ENCODE measurements at places on chromosomes 1 and 21. TPM values are rescaled to one million over a fixed set of nuclear protein-coding genes. Genes with fewer than 3 reads are reported as not detected.

GRCh38 chr1:5373281-5373680, 618.9 kb downstream of the NPHP4 start:
- no peak for DNase-seq
- H3K4me1 ChIP-seq, result peaks cover 27% of the 10 kb centered on the region
- peaks cover 26% of the 10 kb centered on the region for H3K36me3 ChIP-seq
- H3K4me3 ChIP-seq, result no peak overlapping the region

- H3K4me1 ChIP-seq, result peaks cover 23% of the 10 kb centered on the region
- H3K27ac ChIP-seq, result no peak overlapping the region
- DNase-seq, result no peak
- H3K27me3 ChIP-seq, result no peaks in the 10 kb centered on the region
- H3K4me3 ChIP-seq, result no peak overlapping the region
Measured at GRCh38 chr1:77776007-77776700, 3.3 kb upstream of the MIGA1 start.

DNA sequence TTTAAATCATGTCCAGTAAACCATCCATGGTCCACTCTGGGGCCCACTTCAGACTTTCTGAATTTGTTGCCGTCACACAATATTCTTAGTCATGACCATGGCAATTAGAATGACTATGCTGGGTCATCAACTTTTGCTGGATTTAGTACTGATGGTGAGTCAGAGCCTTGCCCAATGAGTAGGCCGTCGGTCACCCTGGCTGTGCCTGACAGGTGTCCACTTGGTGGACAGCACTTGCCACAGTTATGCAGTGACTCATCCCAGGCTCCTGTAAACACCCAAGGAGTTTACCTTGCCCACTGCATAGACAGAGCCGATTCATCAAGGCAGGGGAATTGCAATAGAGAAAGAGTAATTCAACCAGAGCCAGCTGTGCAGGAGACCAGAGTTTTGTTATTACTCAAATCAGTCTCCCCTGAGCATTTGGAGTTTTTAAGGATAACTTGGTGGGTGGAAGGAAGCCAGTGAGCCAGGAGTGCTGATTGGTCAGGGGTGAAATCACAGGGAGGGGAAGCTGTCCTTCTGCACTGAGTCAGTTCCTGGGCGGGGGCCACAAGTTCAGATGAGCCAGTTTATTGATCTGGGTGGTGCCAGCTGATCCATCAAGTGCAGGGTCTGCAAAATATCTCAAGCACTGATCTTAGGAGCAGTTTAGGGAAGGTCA, 333.8 kb downstream of the PTPRU start:
- no peak overlapping the region for H3K27ac ChIP-seq
- H3K36me3 ChIP-seq, result no peaks in the 10 kb centered on the region
- peaks cover 2% of the 10 kb centered on the region for H3K4me1 ChIP-seq
- no peak overlapping the region for H3K4me3 ChIP-seq
- no peak for DNase-seq
- no peaks in the 10 kb centered on the region for H3K27me3 ChIP-seq

- DNase-seq, result no peak
- no peaks in the 10 kb centered on the region for H3K27me3 ChIP-seq
- H3K36me3 ChIP-seq, result peaks cover 60% of the 10 kb centered on the region
- H3K27ac ChIP-seq, result peak overlapping the region; percentile 32
Measured at GRCh38 chr1:89637496-89637895, 4.6 kb downstream of the LRRC8C start.

DNA sequence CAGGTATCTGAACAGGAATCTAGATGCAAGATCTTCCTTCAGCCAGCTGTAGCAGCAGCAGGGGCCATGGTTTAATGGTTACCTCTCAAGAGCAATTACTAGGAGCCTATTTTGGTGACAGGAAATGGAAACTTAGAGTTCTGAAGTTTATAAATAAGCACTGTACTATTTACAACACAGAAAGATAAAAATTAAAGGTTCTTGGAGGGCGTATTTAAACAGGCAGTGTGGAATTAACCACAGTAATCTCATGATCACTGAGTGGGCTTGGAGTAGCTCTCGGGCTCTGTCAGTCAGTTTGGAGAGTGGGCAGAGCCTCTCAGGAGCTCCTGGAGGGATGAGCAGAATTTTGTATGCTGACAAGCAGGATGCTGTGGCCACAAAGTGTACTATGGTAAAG, 10.2 kb upstream of the FCRL5 start:
- H3K27ac ChIP-seq, result no peak overlapping the region
- no peak for DNase-seq
- peaks cover 5% of the 10 kb centered on the region for H3K27me3 ChIP-seq
- no peaks in the 10 kb centered on the region for H3K4me1 ChIP-seq

DNA sequence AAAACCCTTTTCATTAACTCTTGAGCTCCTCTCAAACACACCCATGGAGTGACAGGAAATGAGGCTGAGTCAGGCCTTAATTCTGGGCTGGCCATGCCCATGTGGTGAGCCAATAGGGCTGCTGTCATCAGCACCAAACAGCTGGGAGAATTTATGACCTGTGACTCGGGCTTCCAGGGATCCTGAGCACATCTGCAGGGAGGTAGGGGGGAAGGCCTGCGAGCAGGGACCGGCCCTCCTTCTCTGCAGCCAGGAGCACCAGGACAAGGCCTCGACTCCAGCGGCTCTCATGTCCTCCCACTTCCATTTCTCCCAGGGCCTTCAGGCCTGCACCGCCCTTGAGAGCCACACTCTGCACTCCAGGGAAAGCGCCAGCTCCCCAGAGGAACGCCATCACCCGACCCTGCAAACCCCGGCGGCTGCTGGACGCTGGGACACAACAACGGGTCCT, 14.6 kb downstream of the RIPK4 start:
- no peak overlapping the region for H3K27ac ChIP-seq
- no peaks in the 10 kb centered on the region for H3K27me3 ChIP-seq
- H3K4me3 ChIP-seq, result no peak overlapping the region
- H3K4me1 ChIP-seq, result no peaks in the 10 kb centered on the region

GRCh38 chr1:42680921-42681683, 1.1 kb upstream of the YBX1 start:
- peaks cover 40% of the 10 kb centered on the region for H3K4me1 ChIP-seq
- DNase-seq, result no peak
- H3K27ac ChIP-seq, result peak overlapping the region; percentile 96
- no peaks in the 10 kb centered on the region for H3K27me3 ChIP-seq
- peak overlapping the region; percentile 97 for H3K4me3 ChIP-seq
- H3K36me3 ChIP-seq, result peaks cover 33% of the 10 kb centered on the region

DNA sequence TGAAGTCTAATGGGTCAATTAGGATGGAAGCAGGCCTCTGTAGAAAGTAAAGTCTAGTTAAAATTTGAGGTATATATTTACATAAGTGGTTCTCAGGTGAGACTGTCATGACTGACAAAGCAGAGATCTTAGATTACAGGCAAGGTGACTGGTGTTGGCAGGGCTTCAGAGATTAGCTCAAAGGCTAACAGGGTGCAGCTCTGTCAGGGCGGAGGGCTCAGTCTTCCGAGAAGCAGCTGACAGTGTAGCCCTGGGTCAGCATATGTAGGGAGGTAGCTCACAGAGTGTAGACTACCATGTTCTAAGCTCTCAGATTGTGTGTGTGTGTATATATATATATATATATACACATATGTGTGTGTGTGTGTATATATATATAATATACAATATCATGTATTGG, 54.7 kb downstream of the RBM11 start:
- no peaks in the 10 kb centered on the region for H3K4me1 ChIP-seq
- no peak overlapping the region for H3K27ac ChIP-seq
- H3K27me3 ChIP-seq, result peaks cover 29% of the 10 kb centered on the region
- H3K4me3 ChIP-seq, result no peak overlapping the region
- DNase-seq, result no peak

- no peaks in the 10 kb centered on the region for H3K27me3 ChIP-seq
- peaks cover 65% of the 10 kb centered on the region for H3K4me1 ChIP-seq
- H3K4me3 ChIP-seq, result peak overlapping the region; percentile 98
- H3K27ac ChIP-seq, result peak overlapping the region; percentile 96
- peaks cover 46% of the 10 kb centered on the region for H3K36me3 ChIP-seq
Measured at GRCh38 chr1:7960867-7961215, 670 bp upstream of the PARK7 start.

- H3K27ac ChIP-seq, result no peak overlapping the region
- H3K4me1 ChIP-seq, result no peaks in the 10 kb centered on the region
- DNase-seq, result no peak
- H3K36me3 ChIP-seq, result no peaks in the 10 kb centered on the region
- H3K4me3 ChIP-seq, result no peak overlapping the region
Measured at GRCh38 chr21:21076491-21076890, 78.3 kb downstream of the NCAM2 start.

- no peak for DNase-seq
- peaks cover 9% of the 10 kb centered on the region for H3K4me1 ChIP-seq
- peaks cover 84% of the 10 kb centered on the region for H3K27me3 ChIP-seq
- no peak overlapping the region for H3K4me3 ChIP-seq
- peaks cover 4% of the 10 kb centered on the region for H3K36me3 ChIP-seq
Measured at GRCh38 chr1:169426174-169426705, 1.0 kb downstream of the CCDC181 start.

- H3K27ac ChIP-seq, result peak overlapping the region; percentile 97
- DNase-seq, result no peak
- peaks cover 61% of the 10 kb centered on the region for H3K36me3 ChIP-seq
- H3K27me3 ChIP-seq, result no peaks in the 10 kb centered on the region
- H3K4me3 ChIP-seq, result peak overlapping the region; percentile 98
Measured at GRCh38 chr1:155909894-155910293, 1.3 kb downstream of the RIT1 start.

- peaks cover 2% of the 10 kb centered on the region for H3K4me1 ChIP-seq
- no peak overlapping the region for H3K4me3 ChIP-seq
- no peaks in the 10 kb centered on the region for H3K27me3 ChIP-seq
- no peaks in the 10 kb centered on the region for H3K36me3 ChIP-seq
- H3K27ac ChIP-seq, result no peak overlapping the region
Measured at GRCh38 chr1:109610609-109611307, 8.7 kb downstream of the GNAT2 start.

- H3K27ac ChIP-seq, result no peak overlapping the region
- H3K4me1 ChIP-seq, result no peaks in the 10 kb centered on the region
- H3K36me3 ChIP-seq, result no peaks in the 10 kb centered on the region
- H3K27me3 ChIP-seq, result no peaks in the 10 kb centered on the region
- no peak for DNase-seq
Measured at GRCh38 chr1:71448444-71448843, 367.6 kb upstream of the ZRANB2 start.

DNA sequence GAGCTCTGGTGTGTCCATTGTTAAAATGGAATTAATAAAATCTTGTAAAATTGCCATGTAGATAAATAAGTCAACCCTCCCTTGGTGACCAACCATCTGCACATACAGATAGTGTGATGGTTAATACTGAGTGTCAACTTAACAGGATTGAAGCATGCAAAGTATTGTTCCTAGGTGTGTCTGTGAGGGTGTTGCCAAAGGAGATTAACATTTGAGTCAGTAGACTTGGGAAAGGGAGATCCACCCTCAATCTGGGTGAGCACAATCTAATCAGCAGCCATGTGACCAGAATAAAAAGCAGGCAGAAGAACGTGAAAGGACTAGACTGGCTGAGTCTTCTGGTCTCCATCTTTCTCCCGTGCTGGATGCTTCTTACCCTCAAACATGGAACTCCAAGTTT, 174.8 kb downstream of the LTN1 start:
- no peak overlapping the region for H3K4me3 ChIP-seq
- H3K27me3 ChIP-seq, result no peaks in the 10 kb centered on the region
- no peak for DNase-seq

DNA sequence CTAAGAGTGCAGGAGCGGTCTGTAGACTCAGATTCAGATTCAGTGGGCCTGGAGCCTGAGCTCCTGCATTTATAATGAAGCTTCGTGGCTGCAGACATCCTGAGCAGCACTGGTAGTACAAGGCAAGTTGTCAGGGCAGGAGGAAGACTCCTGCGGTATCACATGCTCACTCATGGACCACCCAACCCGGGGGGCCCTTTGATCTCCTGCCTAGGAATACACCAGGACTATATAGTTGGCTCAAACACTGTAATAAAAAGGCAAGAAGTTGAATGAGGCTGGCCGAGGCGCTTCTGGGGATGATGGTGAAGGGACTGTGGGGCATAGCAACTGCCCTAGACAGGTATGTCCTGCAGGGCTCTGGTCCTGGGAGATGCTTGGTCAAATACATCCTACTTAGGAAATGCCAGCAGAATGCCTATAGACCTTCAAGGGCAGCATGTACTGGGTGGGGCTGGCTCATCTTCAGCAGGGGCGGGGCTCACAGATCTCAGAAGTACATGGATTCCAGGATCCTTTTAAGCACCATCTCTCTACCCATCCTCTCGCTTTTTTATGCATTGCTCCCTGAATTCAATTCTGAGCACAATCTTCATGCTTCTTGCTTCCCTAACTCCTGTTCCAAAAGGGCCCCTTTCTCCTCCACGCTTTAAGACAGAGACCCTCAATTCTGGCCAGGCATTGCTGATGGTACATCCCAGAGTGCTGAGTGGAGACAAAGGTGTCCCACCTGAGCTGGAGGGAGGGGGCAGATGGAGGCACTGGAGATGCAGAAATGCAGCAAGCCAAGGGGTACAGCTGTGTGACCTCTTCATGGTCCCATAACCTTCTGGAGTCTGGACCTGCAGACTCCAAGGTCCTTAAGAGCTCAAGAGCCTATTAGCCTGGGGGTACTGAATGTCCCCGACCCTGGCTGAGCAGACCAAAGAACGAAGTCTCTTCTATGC, 2.1 kb upstream of the RAP1GAP start:
- H3K27ac ChIP-seq, result no peak overlapping the region
- H3K4me3 ChIP-seq, result no peak overlapping the region
- no peaks in the 10 kb centered on the region for H3K36me3 ChIP-seq
- peaks cover 34% of the 10 kb centered on the region for H3K27me3 ChIP-seq
- no peak for DNase-seq

- no peak overlapping the region for H3K27ac ChIP-seq
- peaks cover 13% of the 10 kb centered on the region for H3K27me3 ChIP-seq
- no peak for DNase-seq
- no peaks in the 10 kb centered on the region for H3K4me1 ChIP-seq
Measured at GRCh38 chr1:36687312-36687711, 204.6 kb upstream of the CSF3R start.

DNA sequence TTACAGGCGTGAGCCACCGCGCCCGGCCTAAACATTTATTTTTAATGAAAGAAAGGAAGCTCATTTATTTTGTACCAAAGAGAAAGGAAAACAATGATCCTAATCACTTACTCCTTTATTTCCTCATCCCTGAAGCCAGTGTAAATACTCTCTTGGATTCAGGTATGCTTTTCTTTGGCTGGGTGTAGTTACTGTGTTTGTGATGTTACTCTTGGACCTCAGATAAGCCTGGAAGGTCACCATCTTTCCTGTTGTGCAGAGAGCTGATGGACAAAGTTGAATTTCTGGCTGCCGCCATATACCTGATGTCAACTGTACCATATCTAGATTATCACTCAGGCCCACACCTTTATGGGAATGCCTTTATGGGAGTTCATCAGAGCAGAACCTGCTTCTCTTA, 35.4 kb upstream of the FOXE3 start:
- DNase-seq, result no peak
- H3K27ac ChIP-seq, result no peak overlapping the region
- H3K4me1 ChIP-seq, result peaks cover 1% of the 10 kb centered on the region
- H3K27me3 ChIP-seq, result no peaks in the 10 kb centered on the region
- H3K36me3 ChIP-seq, result peaks cover 27% of the 10 kb centered on the region

Gene CHI3L1
- total RNA-seq, result not detected

Gene HSPA6
- total RNA-seq, result 1.2 TPM

Gene DENND2C
- total RNA-seq, result 0.83 TPM

Gene SMIM1
- total RNA-seq, result not detected

Gene RPS27
- 2,087 TPM for total RNA-seq

Gene ADAMTS5
- total RNA-seq, result not detected

Gene KRTAP12-2
- not detected for total RNA-seq

Gene MANEAL
- 1.7 TPM for total RNA-seq

Gene S100A8
- not detected for total RNA-seq

Data from activated CD4-positive, alpha-beta memory T cell treated with anti-CD3 and anti-CD28 coated beads, Interleukin-2, amount 10 ng/mL, durations not matched to agents 7 days and 5 days (primary cell).